Neural crest cell (in vitro differentiated cells): ENCODE measurements at places on chromosomes 1 and 21. TPM values are rescaled to one million over a fixed set of nuclear protein-coding genes. Genes with fewer than 3 reads are reported as not detected.

CRYAA gene
- total RNA-seq = not detected in 2 replicates

ARHGEF16 gene
- total RNA-seq = 11.3 and 12.2 TPM in 2 replicates

KIF17 gene
- total RNA-seq = 1.1 and 1.6 TPM in 2 replicates

RNF223 gene
- total RNA-seq = not detected in 2 replicates

ILDR2 gene
- 27.4 and 30.3 TPM in 2 replicates for total RNA-seq

SNX27 gene
- 48.3 and 53.6 TPM in 2 replicates for total RNA-seq

CCDC185 gene
- not detected in 2 replicates for total RNA-seq

ADGRL4 gene
- total RNA-seq = 0.75 and 0.98 TPM in 2 replicates

GJA8 gene
- total RNA-seq = not detected in 2 replicates
